ENCODE measurements at places on chromosomes 5 and 9.

DNA sequence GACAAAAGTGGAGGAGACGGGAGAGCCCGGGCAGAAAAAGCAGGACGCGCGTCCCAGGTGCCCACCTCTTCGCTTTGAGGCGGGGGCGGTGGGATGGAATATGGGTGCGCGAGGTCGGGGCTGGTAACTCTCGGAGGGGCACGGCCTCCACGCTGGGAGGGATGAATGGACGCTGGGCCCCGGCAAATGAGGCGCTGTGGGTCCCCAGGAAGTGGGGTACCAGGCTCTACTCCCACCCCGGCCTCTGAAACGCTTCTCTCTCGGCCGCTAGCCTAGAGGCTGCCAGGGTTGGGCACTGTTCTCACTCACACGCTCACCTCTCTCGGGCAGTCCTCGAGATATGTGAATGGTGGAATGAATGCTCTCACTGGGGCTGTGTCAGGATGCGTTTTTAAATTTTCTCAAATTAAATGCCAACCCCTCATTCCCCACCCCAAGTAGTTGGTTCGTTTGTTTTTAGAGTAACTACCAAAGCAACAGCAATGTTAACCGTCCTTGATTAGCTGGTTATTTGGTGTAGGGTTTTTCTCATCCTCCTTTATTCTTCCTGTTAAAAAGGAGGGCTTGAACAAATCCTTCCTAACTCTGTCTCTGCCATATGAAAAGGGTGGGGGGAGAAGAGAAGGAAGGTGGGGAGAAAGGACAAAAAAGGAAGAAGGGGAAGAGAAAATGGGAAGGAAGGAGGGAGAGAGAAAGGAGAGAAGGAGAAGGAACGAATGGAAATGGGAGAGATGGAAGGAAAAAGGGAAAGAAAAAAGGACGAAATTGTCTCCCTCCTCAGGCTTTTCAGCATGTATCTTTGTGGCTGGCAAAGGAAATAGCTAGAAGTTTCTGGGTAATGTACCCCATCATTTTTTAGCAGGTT is 1.3 kb upstream of the EBF1 start:
- DNase-seq: no peak

GRCh38 chr9:89137542-89138462 is 40.8 kb downstream of the SHC3 start:
- DNase-seq: peak; percentile 46

DNA sequence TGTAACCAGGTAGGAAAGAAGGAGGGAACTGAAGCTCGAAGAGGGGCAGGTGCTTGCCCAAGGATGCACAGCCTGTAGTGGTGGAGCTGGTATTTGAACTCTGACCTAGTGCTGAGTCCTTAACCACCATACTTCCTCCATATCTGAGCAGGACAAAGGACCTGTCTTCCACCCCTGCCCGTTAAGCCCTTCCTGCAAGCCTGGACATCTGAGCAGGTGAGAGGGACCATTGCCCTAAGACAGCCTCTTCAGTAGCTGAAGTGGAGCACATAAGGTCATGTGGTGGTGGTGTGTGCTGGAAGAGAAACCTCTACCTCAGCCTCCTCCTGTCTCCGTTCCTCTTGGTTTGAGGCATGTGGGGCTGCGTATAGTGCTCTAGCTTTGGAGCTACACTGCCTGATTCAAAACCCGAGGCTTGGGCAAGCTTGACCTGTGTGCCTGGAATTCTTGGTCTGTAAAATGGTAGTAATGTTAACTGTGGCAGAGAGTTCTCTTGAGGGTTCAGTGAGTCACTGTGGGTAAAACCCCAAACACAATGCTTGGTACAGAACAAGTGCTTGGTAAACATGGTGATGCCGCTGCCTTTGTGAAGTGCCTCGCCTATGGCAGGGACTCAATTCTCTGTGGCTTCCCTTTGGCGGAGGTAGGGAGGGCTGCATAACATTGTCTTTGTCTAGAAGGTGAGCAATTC is 7.4 kb downstream of the GALNT10 start:
- DNase-seq: no peak

DNA sequence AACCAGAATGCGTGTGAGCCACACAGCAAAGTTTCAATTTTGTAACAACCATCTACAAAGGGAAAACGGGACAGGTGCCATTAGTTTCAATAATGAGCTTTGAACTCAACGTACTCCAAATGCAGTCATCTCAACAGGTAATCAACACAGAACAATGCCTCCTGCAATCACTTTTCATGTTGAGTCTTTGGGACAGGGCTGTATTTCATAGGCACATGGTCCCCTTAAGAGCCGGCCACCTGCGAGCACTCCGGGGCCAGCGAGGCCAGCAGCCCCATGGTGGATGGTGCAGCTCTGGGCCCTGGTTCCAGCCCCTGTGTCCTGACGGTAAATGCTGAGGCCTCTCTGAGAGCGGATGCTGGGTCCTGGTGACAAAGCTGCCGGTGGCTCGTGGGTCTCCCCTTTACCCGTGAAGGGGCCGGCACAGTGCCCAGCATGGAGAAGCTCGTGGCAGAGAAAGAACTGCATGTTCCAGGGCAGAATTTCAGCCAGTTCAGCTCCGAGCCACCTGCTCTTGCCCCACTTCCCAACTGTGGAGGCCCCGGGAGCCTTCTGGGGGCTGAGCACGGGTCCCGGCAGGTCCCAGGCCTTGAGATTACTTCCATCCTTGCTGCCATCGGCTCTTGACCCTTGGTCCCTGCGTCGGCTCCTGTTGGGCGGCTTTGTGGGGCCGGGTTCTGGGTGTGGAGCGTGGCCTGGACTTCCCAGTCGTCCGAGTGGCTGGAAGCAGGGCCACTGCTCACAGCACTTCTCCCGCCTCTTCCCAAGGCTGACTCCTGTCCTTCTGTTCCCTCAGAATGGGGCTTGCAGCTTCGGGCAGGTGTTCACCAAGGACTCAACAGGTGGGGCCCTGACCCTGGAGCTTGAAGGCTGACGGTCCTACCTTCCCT is 26.1 kb upstream of the RNU6ATAC start:
- no peak for DNase-seq

GRCh38 chr5:10724781-10725507 is 36.1 kb downstream of the DAP start:
- DNase-seq: peak; percentile 58

GRCh38 chr5:56099346-56099745 is 104.6 kb upstream of the IL6ST start:
- DNase-seq: no peak

GRCh38 chr9:75041041-75041440 is 12.9 kb upstream of the CARNMT1 start:
- DNase-seq: no peak

DNA sequence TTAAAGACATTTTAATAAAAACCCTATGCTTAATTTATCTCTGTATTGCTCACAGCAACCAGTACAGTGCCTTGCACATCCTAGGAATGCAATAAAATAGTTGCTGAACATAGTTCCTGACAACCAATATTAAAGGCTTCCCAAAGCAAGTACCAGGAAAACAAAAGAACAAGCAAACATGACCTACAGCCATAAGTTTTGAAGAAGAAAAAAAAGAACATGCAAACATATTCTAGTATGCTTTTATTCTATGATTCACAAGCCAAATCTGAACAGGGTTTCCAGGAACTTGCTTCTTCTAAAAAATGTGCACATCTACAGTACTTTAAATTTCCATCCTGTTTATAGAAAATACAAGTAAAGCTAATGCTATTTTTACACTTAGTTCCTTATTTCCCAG is 4.5 kb downstream of the CEMIP2 start:
- no peak for DNase-seq

DNA sequence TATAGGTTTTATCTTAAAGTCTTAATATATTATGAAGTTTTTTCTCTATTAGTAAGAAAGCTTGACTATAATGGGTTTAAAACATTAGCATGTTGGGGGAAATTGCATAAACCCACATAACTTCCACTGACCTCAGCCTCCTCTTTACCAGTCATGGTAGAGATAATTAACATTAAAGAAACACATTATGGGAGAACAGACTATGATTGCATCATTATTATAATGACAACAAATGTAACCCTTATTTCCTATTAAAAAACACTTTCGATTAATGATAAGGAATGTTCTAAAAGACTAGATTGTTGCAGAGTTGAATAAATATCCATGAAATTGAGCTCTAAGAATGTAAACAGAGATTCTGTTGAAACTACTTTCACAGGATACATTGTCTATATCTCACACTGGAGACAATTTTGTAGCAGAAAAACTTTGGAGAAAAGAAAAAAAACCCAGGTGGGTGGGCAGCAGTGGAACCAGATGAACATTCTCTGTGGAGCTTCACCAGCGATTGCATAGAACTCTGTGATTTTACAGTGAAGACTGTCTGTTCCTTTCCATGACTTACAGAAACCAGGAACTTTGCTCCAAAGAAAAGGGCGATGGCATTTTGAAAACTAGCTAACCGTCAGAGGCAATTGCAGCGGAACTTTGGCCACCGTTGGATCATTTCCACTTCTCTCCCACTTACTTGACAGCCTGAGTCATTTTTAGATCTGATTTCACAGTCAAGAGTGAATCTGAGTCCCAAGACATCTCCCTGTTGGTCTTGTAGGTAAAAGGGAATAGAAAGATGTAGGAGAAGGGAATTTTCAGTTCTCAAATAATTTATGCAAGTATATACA is 21.0 kb upstream of the ERAP2 start:
- no peak for DNase-seq

- DNase-seq: no peak
These were observed 429.8 kb downstream of the SPATA31D1 start for GRCh38 chr9:82418334-82418733.

DNA sequence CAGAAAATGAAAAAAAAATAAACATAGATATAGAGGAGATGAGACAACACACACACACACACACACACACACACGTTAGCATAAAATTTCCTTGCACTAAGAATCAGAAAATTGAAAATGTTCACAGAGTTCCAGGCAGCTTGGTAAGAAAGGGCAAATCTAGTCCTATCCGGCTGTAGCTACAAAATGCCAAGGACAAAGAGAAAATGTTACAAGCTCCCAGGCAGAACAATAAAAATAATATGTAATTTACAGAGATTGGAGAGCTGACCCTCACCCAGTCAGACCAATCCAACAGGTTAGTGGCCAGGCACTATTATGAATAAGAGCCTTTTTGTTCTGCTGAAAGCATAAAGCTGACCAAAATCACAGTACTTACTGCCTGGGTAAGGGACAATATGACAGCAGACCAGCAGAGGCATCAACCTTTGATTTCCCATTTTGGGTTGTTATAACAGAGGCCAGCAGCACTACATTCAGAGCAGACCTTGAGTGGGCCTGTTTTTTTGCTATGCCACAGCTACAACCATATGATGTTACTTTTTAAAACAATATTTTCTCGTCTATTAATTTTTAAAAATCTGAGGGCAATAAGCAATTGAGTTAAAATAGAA is 892.6 kb downstream of the TAF11L14 start:
- DNase-seq: no peak

DNA sequence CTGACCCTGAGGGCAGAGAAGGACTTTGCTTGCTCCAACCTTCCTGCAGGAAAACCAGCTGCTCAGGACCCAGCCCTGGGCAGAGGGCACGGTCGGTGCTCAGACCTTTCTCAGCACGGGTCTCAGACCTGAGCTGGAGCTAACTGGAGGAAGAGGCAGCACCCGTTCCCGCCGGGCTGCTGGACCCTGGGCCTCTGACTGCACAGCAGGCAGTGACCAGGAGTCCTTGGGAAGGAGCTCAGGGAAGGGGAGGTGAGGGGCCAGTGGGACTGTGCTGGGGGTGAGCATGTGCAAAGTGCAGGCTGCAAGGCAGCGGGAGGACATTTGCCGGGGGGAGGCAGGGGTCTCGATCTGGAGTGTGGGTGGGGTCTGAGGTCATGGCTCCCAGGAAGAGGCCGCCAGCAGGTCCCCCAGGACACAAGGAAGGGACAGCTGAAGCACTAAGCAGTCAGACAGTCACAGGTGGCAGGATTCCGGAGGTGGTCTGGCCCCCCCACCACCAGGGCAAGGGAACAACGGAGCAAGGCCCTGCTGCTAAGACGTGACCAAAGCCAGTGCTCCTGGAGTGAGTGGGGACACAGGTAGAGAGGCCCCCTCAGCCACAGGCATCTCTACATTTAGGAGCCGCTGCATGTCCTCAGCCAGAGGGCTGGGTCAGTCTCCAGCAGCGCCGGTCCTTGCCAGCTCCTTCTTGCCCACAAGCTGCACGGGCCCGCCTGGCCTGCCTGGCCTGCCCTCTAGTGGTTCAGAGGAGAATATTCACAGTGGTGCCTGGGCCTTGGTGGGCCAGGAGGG is 4.8 kb upstream of the DPM2 start:
- DNase-seq: peak; percentile 27

- DNase-seq: no peak
These were observed 3.7 kb upstream of the SLC30A5 start for GRCh38 chr5:69090158-69090557.

- DNase-seq: no peak
These were observed 366.8 kb downstream of the ARRDC3 start for GRCh38 chr5:91016322-91016721.

DNA sequence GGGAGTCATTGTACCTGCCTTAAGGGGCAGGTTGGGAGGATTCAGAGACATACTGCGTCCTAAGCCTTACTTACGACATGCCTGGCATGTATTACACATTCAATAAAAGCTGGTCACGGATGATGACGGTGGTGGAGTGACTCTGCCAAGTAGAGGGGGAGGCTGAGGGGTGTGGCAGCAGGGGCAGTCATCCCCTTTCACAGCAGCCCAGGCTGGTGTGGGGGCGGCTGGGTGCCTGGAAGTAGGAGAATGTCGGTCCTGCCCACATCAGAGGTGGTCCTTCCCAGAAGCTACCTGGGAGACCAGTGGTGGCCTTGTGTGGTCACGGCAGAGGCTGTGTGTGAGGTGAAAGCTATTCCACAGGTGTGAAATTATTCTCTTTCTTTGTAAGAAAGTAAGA is 8.9 kb downstream of the ZBTB34 start:
- DNase-seq: no peak

GRCh38 chr9:966870-967269 is 9.6 kb upstream of the DMRT3 start:
- no peak for DNase-seq

DNA sequence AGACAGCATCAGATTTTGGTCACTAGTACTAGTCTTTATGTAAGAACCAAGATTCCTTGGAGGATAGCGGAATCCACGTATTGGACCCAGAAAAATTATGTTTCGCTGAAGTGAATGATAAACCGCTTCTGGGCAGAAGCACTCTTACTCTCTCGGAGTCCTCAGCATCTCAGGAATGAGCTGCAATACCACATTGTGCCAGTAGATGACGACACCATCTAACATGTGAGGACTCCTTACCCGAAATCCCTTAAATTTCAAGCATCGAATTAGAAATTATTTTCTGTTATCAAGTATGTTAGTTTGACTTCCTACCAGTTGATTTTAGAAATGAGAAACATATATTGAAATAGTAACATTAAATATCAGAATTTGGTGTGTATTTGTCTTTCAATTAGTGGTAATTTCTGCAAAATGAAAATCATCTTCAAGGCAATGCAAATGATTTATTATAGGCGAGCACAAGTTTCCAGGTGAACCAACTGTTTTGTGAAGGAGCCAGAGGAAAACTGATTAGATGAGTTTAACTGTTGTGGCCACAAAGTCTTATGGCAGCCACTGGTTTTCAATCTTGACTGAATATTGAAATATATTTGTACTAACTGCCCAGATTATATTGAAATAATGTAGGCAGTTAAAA is 66.0 kb upstream of the CAMK4 start:
- peak; percentile 48 for DNase-seq

GRCh38 chr5:10456583-10457420 is 15.1 kb downstream of the ROPN1L start:
- DNase-seq: no peak
